ENCODE measurements at places on chromosomes 1 and 21. TPM values are rescaled to one million over a fixed set of nuclear protein-coding genes. Genes with fewer than 3 reads are reported as not detected.

- DNase-seq: no peak
Observed at GRCh38 chr21:45318556-45319404, 31.1 kb upstream of the POFUT2 start.

DNA sequence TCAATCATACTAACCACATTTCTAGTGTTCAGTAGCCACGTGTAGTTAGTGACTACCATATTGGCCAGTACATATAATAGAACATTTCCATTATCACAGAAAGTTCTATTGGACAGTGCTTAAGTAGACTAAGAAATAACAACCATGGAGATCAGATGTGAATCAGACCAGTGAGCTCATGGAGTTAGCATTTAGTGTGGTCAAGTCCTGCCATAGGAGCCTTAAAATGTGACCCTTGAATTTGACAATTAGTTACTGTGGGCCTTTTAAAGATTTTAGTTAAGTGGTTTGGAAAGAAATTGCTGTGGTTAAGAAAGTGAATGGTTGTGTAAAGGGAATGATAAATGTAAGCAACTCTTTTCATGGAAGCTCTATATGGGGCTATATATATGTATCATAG is 123.4 kb downstream of the POU2F1 start:
- no peak for DNase-seq

GRCh38 chr1:52332411-52332810 is 33.6 kb downstream of the CC2D1B start:
- DNase-seq: no peak

GRCh38 chr1:98898940-98899339 is 105.7 kb downstream of the PLPPR5 start:
- DNase-seq: no peak

- no peak for DNase-seq
Observed at GRCh38 chr1:63795455-63795854, 21.6 kb downstream of the ROR1 start.

DNA sequence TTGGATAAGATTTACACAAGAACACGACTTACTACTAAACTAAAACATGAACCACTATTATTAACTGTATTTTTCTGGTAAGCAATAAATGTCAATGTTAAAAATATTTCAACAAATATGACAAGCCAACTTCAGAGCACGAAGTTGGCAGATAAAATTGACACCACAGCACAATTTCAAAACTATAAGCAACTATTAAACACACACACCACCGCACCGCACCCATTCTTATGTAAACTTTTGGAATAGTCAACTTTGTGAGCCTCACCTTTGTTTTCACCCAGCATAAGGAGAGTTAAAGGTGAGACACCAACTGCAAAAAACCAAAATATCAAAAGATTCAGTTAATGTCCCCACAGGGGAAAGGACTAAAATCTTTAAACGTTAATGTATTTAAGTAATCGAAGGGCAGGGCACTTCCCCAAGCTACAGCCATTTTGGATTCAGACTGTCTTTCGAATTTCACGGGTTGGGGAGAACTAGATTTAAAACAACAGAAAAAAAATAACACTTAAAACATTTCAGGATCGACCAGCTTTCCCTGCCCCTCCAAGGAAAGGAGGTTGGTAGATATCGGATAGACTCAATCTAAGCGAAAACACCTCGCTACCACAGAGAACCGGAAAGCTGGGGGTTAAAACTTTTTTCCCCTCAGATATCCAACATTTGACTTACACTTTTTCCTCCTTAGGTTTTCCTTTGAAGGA is 872 bp downstream of the GPBP1L1 start:
- peak; percentile 21 for DNase-seq

- no peak for DNase-seq
Observed at GRCh38 chr1:9441451-9442133, 97.7 kb upstream of the SLC25A33 start.

DNA sequence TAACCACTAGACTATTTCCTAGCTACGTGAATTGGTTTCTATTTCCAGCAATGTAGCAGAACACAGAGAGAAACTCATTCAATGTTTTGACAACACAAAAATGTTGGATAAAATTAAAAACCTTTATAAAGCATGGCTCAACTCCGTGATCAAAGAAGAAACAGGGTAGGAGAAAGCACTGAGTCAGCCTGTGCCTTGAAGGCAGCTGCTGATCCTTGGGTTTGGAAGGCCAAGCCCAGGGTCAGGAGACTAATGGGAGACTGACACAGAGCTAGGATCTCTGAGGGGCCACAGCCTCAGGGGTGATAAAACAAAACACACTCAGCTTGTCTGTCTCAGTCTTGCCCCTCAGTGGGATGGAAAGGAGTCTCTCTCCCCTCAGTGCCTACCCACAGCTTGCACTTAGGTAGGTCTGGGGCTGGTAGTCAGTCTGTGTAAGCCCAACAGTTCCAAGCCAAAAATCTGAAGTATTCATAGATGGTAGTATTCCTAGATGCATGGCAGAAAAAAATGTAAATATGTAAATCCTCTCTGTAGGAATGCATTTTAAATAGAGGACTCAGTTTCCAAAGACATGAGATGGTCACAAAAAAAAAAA is 53.3 kb downstream of the B3GALNT2 start:
- DNase-seq: no peak

- DNase-seq: no peak
Observed at GRCh38 chr1:98331243-98331642, 330.3 kb upstream of the SNX7 start.

DNA sequence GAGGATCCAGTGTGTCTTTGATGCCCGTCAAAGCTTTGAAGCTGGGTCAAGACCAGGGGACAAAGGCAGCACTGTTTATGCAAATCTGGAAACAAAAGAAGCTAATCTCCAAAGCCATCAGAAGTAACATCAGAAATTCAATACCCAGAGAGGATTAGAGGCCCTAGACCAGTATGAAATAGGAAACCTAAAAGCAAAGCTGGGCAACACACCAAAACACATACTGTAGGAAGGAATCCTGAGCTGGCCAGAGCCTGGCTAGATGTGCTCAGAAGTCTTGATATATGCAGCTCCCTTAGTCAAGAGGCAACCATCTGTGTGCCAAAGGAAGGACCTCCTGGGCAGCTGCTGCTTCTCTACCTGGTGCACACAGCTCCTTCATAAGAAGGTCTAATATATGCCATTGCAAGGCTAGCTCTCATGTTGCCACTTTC is 12.3 kb downstream of the COLGALT2 start:
- DNase-seq: no peak

GRCh38 chr1:110309767-110310166 is 29.4 kb upstream of the RBM15 start:
- DNase-seq: no peak

DNA sequence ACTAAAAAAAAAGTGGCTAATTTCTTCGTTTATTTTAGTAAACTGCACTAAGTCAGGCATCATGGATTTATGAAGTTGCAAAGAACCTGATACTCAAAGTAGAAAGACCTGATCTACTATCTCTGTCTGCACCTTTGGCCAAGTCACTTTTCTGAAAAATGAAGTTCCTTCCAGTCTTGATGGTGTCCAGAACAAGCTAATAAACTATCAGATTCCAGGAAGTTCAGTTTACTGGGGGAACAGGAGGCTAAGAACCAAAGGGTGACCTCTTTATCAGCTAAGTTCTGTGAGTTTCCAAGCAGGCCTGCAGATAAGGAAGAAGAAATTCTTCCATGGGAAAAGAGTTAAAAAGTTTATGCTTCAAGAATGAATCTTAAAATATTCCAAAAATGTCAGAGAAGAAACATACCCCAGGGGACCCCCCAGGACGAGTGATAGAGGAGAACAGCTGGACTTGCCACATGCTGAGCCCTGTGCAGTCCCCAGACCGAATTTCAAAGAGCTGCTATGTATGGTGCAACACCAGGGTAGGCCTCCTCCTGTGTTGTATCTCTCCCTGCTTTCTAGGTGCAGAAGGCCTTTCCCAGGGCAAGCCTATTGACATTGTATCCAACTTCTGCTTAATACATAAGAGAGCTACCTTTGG is 72.8 kb upstream of the FGGY start:
- no peak for DNase-seq

- DNase-seq: no peak
Observed at GRCh38 chr1:110443451-110443850, 7.5 kb upstream of the PROK1 start.

The SLC44A5 gene
- total RNA-seq: 0.17 TPM

The CLSTN1 gene
- total RNA-seq: 50.0 TPM

The CLIC6 gene
- total RNA-seq: 0.08 TPM

The LRRC41 gene
- 25.5 TPM for total RNA-seq

The ATP6V1G3 gene
- total RNA-seq: not detected

Measured in CD8-positive, alpha-beta T cell (primary cell).